ENCODE measurements at places on chromosomes 6 and 20.
A peak's percentile ranks its signal among the peaks of the same experiment; 100 is the strongest.

DNA sequence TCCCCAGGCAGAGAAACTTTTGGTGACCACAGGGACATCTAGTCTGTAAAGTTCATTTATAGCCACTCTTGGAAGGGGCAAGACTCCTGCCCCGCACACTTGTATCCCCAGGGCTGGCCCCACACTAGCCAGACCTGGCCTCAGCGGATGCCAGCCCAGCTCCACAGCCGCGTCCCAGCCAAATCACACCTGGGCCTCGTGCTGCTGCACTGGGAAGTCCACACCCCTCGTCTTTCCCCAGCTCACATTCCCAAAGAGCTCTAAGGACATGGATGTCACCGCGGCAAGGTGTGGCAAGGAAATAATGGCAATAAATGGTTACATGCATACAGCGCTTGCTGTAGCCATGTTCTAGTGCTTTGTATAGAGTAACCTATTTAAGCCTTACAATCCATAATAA is 8.6 kb downstream of the IP6K3 start:
- no peak for DNase-seq

GRCh38 chr6:89734526-89734925 is 85.1 kb downstream of the MDN1 start:
- no peak for DNase-seq

DNA sequence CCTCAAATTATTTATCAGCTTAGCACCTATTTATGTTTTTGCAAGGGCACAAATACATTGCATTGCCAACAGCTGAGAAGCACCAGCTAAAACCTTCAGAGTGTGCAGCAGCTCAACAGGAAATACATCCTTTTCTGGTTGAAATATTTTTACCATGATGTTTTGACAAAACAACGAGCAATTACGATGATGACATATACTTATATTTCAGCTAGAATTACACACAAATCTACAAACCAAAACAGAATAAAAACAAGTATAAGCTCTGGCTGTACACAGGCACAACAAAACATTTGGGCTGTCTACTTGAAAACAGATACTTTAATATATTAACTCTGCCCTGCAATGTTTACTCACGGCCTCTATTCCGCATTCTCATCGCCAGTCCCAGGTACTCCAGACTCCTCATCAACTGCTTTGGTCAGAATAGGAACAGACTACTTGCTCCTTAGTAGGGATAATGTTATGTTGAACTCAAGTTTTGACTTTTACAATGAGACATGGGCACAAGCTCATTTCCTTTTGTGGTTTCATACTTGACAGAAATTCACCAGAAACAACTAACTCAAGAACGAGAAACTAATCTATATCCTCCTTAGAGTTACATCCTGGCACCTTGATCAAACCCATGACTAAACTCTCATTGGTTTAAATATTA is 377.6 kb downstream of the ESR1 start:
- DNase-seq = peak; percentile 36

DNA sequence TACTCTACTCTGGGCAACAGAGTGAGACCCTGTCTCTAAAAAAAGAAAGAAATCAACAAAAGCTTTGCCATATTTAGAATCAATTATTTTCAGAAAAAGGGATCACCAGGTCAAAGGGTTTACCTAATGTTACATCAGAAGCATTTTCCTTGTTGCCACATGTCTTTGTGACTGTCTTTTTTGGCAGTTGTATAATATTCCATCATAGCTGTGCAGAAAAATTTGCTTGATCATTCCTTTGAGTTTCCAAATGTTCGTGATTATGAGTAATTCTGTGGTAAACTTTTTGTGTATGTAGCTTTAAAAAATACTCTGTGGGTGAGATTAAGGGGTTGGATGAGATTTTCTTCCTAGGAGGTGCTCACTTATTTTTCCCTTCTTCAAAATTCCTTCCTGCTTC is 26.4 kb downstream of the PNPLA1 start:
- no peak for DNase-seq

- no peak for DNase-seq
These were observed 257.8 kb upstream of the KCNQ5 start for GRCh38 chr6:72363844-72364740.

GRCh38 chr20:62924442-62925075 is 1.7 kb downstream of the DIDO1 start:
- DNase-seq = no peak

DNA sequence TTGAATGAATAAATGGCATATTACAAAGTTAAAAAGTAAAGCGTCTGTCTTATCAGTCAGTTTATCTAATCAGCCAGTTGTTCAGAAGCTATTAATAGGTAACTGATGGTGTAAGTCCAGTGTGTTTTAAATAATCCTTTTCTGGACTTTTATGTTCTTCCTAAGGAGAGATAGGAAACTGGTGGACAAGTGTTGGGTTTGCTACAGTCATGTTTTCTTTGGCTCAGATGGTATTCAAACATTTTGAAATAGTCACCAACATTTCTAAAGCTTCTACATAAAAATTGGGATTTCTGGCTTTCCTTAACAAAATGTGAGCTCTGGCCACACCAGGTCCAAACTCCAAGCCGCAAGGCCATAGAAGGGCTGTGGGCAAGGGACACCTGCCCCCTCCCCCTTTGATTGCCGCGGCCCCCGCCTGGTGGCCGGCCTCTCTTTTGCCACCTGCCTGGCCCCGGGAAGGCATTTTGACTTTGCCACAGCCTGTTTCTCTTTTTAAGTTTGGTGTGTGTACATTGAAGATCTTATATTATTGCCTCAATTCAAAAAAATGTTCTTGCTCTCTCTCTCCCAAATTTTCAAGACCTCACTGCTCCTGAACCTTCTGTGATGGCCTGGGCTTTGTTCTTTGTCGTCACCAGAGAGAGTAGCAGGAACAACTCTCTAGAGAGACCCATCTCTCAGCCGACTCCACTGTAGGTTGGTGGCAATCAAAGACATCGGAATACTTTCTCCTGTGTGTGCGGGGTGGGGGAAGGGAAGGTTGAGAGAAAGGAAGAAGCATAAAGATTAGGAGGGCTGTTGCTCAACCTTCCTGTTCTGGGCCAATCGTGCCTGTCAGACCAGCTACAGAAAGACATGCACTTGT is 84.0 kb upstream of the ZNF217 start:
- no peak for DNase-seq

DNA sequence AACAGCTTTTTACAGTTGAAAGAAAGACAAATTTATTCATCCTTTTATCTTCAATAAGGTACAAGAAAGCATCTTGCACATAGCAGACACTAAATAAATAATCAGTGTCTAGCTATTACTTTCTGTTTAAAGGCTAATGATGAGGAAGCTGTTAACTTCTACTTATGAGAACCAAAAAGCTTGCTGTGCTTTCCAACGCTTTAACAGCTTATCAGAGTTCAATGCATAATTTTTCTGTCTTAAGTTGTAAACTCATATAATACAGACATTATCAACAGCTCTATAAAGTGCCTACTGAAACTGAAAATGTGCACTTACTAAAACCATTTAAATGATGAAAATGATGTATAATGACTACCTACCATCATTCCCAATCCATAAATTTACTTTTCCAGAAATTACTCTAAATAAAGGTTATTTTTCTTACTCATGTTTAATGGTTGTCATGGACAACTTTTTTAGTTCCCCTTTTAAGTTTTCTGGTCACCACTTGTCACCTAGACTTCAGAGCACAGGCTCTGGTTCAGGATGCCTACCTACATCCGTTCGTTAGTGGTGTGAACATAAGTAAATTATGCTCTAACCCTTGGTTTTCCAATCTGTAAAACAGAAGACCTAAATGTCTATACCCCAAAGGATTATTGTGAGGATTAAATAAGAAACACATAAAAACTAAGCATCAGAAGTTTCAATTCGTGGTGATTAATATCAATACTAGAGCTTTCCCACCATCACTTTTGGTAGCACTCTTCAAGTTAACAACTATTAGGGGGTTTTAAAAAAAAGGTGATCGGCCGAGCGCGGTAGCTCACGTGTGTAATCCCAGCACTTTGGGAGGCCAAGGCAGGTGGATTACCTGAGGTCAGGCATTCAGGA is 8.0 kb downstream of the PNISR start:
- no peak for DNase-seq

GRCh38 chr20:4371623-4372251 is 350.0 kb upstream of the PRND start:
- no peak for DNase-seq

GRCh38 chr20:47453167-47453782 is 48.4 kb upstream of the NCOA3 start:
- peak; percentile 93 for DNase-seq

- no peak for DNase-seq
These were observed 3.7 kb downstream of the TFB1M start for GRCh38 chr6:155310596-155310995.

GRCh38 chr6:156814036-156814581 is 36.9 kb downstream of the ARID1B start:
- DNase-seq = no peak
